Endothelial cell of coronary artery (primary cell): ENCODE measurements at places on chromosomes 3 and 15. TPM values are rescaled to one million over a fixed set of nuclear protein-coding genes. Genes with fewer than 3 reads are reported as not detected.

CCR1 gene
- total RNA-seq, result not detected in 2 replicates

GRK7 gene
- under 0.01 TPM in 1 of 2 replicates, not detected in the other for total RNA-seq

SYNPR gene
- total RNA-seq, result not detected in 2 replicates

SNX22 gene
- 0.28 and 0.45 TPM in 2 replicates for total RNA-seq

PP2D1 gene
- not detected in 2 replicates for total RNA-seq

CPN2 gene
- total RNA-seq, result not detected in 2 replicates

ACKR4 gene
- 0.18 and 0.47 TPM in 2 replicates for total RNA-seq

NOX5 gene
- under 0.01 TPM in 1 of 2 replicates, not detected in the other for total RNA-seq

C3orf22 gene
- total RNA-seq, result not detected in 2 replicates

C3orf20 gene
- total RNA-seq, result under 0.01 TPM in 2 replicates

GPR176 gene
- 26.5 and 57.8 TPM in 2 replicates for total RNA-seq

SELENOK gene
- 22.8 and 23.0 TPM in 2 replicates for total RNA-seq

SLC12A1 gene
- not detected in 2 replicates for total RNA-seq

CORO2B gene
- total RNA-seq, result 2.7 and 6.6 TPM in 2 replicates

SLC4A7 gene
- 93.9 and 96.3 TPM in 2 replicates for total RNA-seq

KLHDC8B gene
- total RNA-seq, result 29.3 and 31.9 TPM in 2 replicates

PLA2G4D gene
- total RNA-seq, result not detected in 2 replicates

SCN11A gene
- total RNA-seq, result 0.09 TPM in 1 of 2 replicates, not detected in the other

CLDN1 gene
- 0.09 and 0.47 TPM in 2 replicates for total RNA-seq

GOLGA6B gene
- not detected in 2 replicates for total RNA-seq

MYO5C gene
- total RNA-seq, result 7.0 and 8.5 TPM in 2 replicates

ADGRG7 gene
- not detected in 2 replicates for total RNA-seq

CPNE4 gene
- total RNA-seq, result not detected in 2 replicates

SAMMSON gene
- total RNA-seq, result not detected in 2 replicates

MAP6D1 gene
- total RNA-seq, result 0.75 and 1.2 TPM in 2 replicates

SLC28A1 gene
- total RNA-seq, result not detected in 2 replicates

CEP19 gene
- 1.3 and 2.4 TPM in 2 replicates for total RNA-seq

GOLGA6A gene
- not detected in 2 replicates for total RNA-seq

FANCI gene
- 14.0 and 29.7 TPM in 2 replicates for total RNA-seq

GOLGA8J gene
- 0.09 TPM in 1 of 2 replicates, not detected in the other for total RNA-seq

RAD51 gene
- 3.7 and 7.6 TPM in 2 replicates for total RNA-seq

CIDEC gene
- total RNA-seq, result 0.09 TPM in 1 of 2 replicates, not detected in the other

C3orf49 gene
- total RNA-seq, result not detected in 2 replicates

SNRK gene
- total RNA-seq, result 204 and 206 TPM in 2 replicates

ZNF592 gene
- total RNA-seq, result 3.6 and 6.2 TPM in 2 replicates

GOLGA8T gene
- 0.09 TPM in 1 of 2 replicates, not detected in the other for total RNA-seq

GXYLT2 gene
- total RNA-seq, result 0.54 and 1.7 TPM in 2 replicates

FURIN gene
- 58.0 and 86.0 TPM in 2 replicates for total RNA-seq

ISL2 gene
- total RNA-seq, result 0.36 and 0.47 TPM in 2 replicates

ZNF774 gene
- total RNA-seq, result 0.72 and 1.0 TPM in 2 replicates

ACAN gene
- total RNA-seq, result not detected in 2 replicates

KLHL25 gene
- total RNA-seq, result 4.1 and 5.6 TPM in 2 replicates

CPOX gene
- total RNA-seq, result 18.9 and 28.7 TPM in 2 replicates
